ENCODE measurements at places on chromosomes 5 and 9. TPM values are rescaled to one million over a fixed set of nuclear protein-coding genes. Genes with fewer than 3 reads are reported as not detected.

GRCh38 chr5:6255956-6256355, 122.4 kb downstream of the MED10 start:
- DNase-seq: no peak

GRCh38 chr9:93660352-93661046, 84.1 kb downstream of the PHF2 start:
- no peak for DNase-seq

- DNase-seq: peak; percentile 32
Observed at GRCh38 chr5:151104795-151105194, 24.0 kb upstream of the TNIP1 start.

GRCh38 chr5:178113841-178114324, 551 bp downstream of the N4BP3 start:
- no peak for DNase-seq

DNA sequence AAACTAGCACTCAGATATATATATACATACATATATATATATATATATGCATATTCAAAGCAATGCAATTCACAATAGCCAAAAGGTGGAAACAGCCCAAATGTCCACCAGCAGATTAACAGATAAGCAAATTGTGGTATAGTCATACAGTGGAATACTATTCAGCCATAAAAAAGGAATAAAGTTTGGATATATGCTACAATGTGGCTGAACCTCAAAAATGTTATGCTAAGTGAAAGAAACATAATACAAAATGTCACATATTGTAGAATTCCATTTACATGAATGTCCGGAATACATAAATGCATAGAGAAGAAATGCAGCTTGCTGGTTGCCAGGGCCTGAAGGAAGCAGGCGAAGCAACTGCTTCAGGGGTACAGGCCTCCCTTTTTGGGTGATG, 143.4 kb downstream of the ATPSCKMT start:
- DNase-seq: no peak

- no peak for DNase-seq
Observed at GRCh38 chr9:14098486-14099180, 215.3 kb downstream of the NFIB start.

DNA sequence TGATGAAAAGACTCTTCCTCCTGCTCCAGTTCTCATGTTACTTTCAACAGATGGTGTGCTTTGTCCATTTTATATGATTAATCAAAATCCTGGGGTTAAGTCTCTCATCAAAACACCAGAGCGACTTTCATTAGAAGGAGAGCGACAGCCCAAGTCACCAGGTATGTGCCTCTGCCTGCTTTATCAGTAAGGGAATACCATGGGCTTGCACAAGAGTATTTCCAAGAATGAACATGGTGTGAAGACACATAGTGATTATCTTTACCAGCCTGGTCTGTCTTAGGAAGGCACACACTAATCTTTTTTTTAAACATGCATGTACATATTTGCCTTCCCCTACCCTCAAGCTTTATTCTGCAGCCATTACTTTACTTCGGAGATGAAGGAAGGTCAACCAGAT, 15.2 kb downstream of the NUP214 start:
- DNase-seq: no peak

The LRRC26 gene
- not detected for total RNA-seq

The SPATA31D4 gene
- not detected for total RNA-seq

Data from renal cortical epithelial cell (primary cell).